ENCODE measurements at places on chromosomes 3 and 15.

DNA sequence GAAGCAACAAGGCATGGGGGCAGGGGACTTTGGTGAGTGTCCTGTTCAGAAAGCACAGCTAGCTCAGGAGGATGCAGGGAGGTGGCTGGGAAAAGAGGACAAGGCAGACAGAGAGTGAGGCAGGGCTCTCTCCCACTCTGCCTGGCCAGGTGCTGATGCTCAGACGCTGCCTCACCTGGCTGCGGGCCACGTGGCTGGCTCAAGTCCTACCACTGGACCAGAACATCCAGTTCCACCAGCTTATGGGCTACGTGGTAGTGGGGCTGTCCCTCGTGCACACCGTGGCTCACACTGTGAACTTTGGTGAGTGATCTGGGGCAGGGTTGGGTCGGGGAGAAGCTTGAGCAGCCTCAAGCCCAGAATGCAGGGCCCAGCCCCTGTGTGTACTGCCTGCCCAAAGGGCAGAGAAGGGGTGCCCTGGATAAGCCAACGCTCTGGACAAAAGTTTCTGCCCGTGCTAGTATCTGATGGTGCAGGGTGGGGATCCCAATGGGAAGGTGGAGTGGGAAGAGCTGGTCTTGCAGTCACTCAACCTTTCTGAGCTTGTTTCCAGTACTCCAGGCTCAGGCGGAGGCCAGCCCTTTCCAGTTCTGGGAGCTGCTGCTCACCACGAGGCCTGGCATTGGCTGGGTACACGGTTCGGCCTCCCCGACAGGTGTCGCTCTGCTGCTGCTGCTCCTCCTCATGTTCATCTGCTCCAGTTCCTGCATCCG lies 20.9 kb downstream of the NOX5 start:
- DNase-seq = no peak

- DNase-seq = no peak
Observed at GRCh38 chr15:58473724-58474123, 41.9 kb downstream of the LIPC start.

- DNase-seq = no peak
Observed at GRCh38 chr15:31957581-31957980, 72.7 kb upstream of the CHRNA7 start.

DNA sequence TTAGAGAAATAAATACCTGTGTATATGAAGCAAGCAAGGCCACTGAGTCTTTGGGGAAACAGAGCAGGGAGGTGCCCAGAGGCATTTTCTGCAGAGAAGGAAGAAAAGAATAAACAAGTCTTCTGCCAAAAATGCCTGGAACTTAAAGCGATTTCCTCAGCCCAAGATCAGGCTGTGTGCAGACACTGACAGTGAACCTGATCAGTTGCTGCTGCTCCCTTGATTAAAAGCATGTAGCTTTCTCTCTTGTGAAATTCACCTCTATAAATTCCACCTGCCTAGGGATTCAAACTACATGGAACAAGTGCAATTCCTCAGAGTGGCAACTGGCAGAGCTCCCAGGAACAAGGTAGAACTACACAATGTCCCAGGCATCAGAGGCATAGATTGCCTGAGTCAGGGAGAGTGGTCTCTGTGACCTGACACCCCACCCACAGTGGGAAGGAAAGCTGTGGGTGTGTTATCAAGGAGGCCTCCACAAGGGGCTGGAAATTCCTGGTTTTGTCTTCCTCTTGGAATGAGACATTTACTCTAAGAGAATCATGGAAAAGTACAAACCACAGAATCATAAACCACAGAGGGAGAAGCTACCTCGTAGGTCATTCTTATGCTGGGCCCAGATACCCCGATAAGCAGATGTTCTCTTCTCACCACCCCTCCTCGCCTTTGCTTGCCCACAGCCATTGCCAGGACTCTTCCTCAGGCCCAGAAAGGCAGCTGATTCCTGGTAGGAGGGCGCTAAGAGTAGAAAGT lies 1.8 kb upstream of the ZBTB38 start:
- no peak for DNase-seq

GRCh38 chr15:90151989-90152645 lies 49.0 kb upstream of the SEMA4B start:
- DNase-seq = no peak

DNA sequence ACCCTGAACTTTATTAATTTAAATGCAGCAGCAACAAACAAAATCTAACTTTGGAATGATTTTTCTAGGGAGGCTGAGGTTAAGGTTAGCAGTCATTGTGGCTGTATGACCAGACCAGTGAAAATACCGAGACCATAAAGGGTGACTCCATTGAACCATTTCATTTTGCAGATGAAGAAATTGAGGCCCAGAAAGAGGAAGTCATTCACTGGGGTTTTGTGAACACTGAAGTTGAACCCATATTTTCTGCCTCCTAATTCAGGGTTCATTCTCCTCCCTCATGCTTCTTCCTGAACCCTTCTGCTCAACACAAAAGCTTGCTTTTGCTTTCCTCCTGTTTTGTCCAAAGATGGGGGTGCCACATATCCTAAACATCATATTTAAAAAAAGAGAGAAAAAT lies 65.8 kb upstream of the PLCL2 start:
- DNase-seq = no peak

GRCh38 chr3:58562498-58562897 lies 14.7 kb downstream of the FAM107A start:
- DNase-seq = no peak

GRCh38 chr3:159418571-159419526 lies 569.8 kb upstream of the IL12A start:
- no peak for DNase-seq

- no peak for DNase-seq
Observed at GRCh38 chr15:71530116-71530515, 280.2 kb upstream of the NR2E3 start.

- no peak for DNase-seq
Observed at GRCh38 chr3:175316799-175317198, 457.7 kb downstream of the NAALADL2 start.

GRCh38 chr15:49035825-49036224 lies 10.4 kb downstream of the SECISBP2L start:
- DNase-seq = no peak

Data from stimulated activated CD8-positive, alpha-beta memory T cell treated with anti-CD3 and anti-CD28 coated beads, Interleukin-4, amount 100 ng/mL, for 4 hours (primary cell).